ENCODE measurements at places on chromosomes 5 and 9.

DNA sequence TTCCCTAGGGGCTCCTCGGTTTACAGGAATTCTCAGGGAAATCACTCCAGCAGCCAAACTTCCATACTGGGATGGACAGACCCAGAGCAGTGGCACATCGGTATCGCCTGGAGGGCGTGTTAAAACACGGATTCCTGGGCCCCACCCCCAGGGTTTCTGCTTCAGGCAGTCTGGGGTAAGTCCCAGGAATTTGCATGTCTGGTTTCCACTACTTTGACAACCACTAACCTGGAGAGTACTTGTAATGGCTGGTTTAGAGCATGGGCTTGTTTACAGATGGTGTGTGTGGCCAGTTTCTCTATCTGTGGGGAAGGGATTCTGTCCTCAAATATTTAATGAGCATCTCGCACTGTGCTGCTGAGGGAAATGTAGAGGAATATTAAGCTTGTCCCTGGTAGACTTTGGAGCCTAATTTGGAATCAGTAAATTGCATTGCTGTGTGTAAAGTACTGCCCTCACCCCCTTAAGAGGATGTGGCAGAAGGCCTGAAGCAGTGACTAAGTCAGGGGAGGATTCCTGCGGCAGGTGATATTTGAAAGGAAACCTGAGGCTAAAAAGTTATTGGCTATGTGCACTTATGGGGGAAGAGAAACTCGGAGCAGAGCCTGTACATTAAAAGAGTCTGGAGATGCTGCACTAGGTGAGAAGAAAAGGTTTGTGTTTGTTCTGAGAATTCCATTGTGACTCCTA lies 18.6 kb upstream of the TJP2 start:
- DNase-seq: no peak

GRCh38 chr5:62066761-62067277 lies 239.2 kb upstream of the KIF2A start:
- no peak for DNase-seq

DNA sequence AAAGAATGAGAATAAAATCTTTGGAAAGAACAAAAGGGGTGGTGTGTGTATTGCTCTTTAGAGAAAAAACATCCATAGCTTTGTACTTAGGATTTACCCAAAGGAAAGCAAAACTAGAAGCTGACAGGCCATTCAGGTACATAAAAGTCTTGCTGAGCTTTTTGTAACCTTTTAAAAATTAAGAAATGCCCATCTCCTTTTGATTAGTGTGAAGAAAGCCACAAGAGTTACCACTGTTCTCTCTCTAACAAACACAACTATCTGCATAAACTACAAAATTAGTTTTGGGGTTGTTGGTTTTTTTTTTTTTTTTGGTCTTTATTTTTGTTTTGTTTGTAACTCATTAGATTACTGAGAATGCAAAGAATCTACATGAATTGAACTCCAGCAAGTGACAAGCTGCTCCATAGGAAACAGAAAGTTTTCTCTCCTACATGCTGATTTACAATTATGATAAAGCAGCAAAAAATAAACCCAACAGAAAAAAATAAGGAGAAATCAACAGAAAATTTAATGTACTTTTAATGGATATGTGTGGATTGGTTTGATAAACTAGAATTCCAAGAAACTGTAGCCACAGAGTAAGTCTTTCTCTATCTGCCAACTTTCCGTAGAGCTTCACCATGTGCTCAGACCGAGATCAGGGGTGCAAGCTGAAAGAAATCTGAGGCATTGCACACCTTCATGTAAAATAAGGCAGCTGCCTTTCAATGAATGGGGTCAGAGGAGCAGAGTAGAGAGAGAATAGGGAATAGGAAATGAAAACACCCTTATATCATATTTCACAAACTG lies 12.3 kb downstream of the BAAT start:
- DNase-seq: no peak

- no peak for DNase-seq
These were observed 176.4 kb downstream of the XRCC4 start for GRCh38 chr5:83253720-83254119.

- no peak for DNase-seq
These were observed 1280.6 kb upstream of the ACO1 start for GRCh38 chr9:31103836-31104235.

DNA sequence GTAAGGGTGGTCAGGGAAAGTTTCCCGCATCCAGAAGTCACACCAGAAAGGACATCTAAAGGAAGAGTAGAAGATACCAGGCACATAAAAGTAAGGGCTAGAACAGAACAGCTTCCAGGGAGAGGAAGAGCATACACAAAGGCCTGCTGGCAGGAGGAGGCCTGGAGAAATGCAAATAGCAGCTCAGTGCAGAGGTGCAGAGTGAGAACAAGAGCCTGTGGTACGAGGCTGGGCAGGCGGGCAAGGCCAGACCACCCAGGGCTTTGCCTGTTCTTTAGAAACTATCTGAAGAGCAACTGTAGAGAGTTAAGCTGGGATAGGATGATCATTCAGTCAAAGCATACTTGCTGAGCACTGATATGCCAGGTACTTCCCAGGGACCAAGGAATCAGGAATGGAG lies 115.3 kb downstream of the DROSHA start:
- no peak for DNase-seq

DNA sequence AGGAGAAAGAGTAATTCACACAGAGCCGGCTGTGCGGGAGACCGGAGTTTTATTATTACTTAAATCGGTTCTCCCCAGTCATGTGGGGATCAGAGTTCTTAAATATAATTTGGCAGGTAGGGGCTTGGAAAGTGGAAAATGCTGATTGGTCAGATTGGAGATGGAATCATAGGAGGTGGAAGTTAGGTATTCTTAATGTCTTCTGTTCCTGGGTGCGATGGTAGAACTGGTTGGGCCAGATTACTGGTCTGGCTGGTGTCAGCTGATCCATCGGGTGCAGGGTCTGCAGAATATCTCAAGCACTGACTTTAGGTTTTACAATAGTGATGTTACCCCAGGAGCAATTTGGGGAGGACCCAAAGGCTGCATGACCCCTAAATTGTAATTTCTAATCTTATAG lies 4.6 kb upstream of the CERCAM start:
- no peak for DNase-seq

- no peak for DNase-seq
These were observed 155.0 kb downstream of the PBX3 start for GRCh38 chr9:125902214-125902613.

GRCh38 chr5:137342764-137343163 lies 156.4 kb downstream of the SPOCK1 start:
- no peak for DNase-seq

GRCh38 chr9:124264823-124265233 lies 7.1 kb downstream of the NEK6 start:
- DNase-seq: no peak

DNA sequence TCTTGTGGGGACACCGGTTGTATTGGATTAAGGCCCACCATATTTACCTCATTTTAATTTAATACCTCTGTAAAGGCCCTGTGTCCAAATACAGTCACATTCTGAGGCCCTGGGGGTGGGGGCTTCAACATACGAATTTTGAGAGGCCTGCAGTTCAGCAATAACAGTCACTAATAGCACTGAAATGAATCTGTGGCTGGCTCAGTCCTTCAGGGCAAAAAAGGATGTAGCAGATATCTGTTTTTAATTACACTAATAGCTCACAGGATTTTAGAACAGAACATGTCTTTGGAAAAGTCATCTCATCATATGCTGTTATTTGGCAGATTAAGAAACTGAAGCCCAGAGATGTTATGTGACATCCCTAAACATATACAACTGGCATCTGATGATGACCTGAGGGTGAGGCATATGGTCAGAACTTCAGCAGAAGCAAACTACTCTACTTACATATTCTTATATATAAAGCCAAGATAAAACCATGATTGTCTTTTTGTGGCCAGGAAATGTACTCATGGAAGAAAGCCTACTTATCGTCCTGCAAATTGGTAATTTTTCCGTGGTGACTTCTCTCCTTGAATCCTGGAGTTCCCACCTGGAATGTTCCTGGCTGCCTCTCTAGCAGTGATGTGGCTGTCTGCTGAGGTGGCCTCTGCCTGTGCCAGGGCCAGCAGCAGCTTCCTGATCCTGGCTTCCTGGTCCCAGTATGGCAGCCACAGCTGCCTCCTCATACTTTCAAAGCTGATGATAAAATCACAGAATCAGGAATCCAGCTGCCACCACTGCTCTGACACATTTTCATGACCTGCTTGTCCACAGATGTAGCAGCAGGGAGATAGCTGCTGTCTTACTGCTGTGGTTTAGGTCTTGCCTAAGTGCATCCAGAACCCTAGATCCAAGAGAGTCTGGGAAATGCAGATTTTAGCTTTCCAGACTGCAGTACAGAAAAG lies 72.1 kb upstream of the ANKRD55 start:
- no peak for DNase-seq

DNA sequence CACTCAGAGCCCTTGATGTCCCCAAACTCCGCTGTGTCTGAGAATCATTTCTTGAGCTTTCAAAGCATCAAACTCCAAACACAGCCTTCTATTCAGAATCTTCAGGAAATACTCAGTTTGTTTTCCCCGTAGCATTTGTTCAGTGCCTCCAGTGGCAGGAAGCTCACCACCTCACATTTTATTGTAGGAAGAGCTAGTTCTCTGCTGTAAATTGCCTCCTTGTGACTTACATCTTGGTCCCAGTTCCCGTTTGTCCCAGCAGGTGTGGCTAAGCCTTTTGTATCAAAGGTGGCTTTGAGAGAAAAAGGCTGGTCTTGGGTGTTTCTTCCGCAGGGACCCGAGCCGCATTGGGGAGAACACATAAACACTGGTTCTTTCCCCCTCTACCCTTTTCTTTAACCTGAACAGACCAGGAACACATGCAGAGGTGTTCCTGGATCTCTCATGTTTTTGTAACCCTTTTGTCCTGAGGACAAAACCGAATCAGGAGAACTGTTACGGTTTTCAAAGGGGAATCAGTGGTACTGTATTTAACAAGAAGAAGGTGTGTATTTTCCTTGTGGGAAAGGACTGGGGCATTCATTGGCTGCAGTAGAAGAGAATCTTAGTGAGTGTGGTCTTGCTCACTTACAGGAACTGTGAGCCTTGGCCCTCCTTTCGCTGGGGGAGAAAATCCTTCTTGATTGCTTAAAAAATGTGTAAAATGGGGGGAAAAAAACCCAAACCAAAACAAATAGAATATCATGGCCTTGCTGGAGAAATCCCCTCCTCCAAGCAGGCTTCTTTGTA lies 1.9 kb downstream of the OSMR start:
- DNase-seq: no peak

GRCh38 chr9:109139851-109140250 lies 20.1 kb upstream of the TMEM245 start:
- DNase-seq: no peak

- DNase-seq: no peak
These were observed 16.3 kb downstream of the ARHGEF28 start for GRCh38 chr5:73642344-73642743.

DNA sequence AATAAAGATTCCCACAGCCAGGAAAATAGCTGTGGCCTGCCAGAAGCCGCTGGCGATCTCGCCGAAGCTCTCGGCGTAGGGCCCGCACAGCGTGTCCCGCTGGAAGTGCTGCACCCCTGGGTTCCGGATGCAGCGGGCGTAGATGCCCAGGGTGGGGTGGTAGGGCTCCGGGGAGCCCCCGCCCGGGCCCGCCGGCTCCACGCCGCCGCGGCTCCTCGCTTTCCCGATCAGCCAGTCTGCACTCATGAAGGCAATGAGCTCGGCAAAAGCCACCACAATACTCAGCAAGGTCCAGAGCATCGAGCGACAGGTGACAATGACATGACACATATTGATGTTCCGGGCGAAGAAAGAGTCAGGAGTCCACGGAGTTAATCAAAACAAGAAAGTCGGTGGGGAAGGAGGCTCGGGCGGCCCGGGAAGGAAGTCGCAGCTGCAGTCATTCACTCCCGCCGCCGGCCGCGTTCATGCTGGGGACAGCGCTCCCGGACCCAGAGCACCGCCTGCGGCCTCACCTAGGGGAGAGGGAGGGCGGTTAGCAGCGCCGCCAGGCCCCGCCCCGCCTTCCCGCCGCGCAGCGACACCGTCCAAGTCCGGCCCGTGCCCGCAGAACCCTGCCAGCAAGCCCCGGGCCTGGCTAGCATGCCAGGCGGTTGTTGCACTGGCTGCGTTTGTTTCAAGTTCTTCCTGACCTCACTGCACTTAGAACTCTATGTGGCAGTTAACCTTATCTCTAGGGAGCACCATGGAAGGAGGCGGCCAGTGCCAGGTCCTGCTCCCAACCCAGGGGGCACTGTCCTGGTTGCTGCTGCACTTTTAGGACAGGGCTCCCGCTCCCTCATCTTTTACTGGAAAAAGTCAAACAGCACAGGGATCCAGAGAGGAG lies 138.4 kb downstream of the LHFPL2 start:
- no peak for DNase-seq

GRCh38 chr9:93087971-93088655 lies 7.9 kb upstream of the CARD19 start:
- peak; percentile 84 for DNase-seq

DNA sequence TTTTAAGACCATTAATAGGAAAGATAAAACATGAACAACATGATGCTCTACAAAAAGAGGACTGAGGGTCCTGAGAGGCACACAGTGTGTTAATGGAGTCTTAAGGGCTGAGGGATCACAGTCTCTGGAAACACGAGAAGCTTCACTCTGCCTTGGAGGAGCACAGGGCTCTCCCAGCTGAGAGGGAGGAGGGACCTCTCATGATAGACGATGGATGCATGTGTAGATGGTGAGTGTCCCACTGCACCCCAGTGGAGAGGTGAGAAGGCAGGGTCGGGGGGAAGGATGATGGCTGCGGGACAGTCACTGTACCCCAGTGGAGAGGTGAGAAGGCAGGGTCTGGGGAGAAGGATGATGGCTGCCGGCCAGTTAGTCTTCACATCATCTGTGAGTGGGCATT lies 613.4 kb downstream of the IRX1 start:
- peak; percentile 44 for DNase-seq

GRCh38 chr9:105053209-105053652 lies 125.3 kb upstream of the ABCA1 start:
- no peak for DNase-seq

GRCh38 chr9:75186767-75187380 lies 98.6 kb downstream of the OSTF1 start:
- no peak for DNase-seq

- no peak for DNase-seq
These were observed 230.6 kb downstream of the NFIB start for GRCh38 chr9:14083366-14083765.
